ENCODE measurements at places on chromosomes 1 and 21.

DNA sequence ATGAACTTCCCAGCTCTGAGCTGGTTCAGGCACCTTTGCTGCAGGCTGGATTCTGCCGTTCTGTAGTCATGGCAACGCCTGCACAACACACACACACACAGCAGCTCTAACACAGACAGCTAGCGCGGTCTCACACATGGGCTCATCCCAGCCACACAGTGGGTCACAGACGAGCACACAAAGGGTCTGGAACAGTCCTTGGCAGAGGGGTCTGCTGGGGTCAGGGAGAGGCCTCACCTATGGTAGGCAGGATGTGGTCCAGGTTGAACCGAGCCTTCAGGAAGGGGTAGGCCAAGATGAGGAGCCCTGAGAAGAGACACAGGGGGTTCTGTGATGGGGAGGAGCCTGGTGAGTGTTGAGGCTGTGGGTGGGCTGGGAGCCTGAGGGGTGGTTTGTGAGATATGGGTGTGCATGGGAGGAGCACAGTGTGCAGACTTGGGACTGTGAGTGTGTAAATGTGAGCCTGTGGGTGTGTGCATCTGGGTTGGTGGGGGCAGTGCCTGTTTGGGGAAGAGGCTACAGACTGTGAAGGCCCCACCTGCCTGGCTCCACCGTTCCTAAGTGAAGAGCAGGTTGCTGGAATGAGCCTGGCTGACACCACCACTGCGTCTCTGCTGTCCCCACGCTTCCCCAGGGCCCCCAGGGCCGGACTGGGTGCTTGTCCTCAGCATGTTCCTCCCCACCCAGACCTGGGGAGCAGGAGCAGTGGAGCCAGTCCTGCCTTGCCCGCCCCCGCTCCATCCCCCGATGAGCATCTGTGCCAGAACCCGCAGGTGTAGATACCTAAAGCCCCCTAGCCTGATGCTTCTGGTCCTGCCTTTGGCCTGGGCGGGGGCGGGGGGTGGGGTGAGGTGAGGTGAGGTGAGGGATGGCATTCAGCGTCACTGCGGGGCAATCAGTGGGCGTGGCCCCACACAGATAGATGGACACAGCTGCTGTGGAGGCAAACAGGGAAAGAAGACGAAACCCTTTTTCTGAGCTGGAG lies 1.5 kb downstream of the KNCN start:
- no peak for DNase-seq

GRCh38 chr1:20302108-20302471 lies 11.4 kb downstream of the VWA5B1 start:
- no peak for DNase-seq

- DNase-seq = no peak
Measured at GRCh38 chr21:17775431-17776126, 43.6 kb downstream of the C21orf91 start.

DNA sequence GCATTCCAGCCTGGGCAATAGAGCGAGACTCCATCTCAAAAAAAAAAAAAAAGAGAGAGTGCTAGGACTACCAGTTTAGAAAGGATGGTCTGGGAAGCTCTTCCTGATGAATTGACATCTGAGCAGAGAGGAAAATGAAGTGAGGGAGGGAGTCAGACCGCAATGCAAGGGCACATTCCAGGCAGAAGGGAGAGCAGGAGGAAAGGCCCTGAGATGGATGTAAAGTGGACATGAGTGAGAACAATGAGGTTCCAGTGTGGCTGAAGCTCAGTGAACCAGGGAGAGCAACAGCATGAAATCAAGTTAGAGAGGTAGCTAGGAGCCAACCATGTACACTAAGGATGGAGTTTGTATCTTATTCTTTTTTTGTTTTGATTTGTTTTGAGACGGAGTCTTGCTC lies 55.9 kb upstream of the SPOCD1 start:
- DNase-seq = no peak

DNA sequence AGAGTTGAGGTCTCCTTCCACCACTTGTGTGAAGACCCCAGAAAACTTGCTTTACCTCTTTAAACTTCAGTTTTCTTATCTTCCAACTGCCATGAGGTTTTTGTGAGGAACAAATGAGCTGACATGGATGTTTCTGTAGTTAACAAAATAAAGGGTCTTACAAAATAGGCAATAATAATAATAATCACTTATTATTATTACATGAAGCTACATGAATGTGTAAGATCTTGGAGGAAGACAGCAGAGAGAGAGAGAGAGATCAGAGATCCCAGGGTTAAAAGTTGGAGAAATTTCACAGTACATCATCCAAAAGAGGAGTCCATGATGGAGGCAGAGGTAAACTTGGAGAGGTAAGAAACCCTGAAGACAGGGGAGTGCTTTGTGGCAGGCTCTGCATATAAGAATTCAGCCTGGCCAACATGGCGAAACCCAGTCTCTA lies 10.7 kb downstream of the RCC1 start:
- no peak for DNase-seq
